ENCODE measurements at places on chromosomes 6 and 20.

DNA sequence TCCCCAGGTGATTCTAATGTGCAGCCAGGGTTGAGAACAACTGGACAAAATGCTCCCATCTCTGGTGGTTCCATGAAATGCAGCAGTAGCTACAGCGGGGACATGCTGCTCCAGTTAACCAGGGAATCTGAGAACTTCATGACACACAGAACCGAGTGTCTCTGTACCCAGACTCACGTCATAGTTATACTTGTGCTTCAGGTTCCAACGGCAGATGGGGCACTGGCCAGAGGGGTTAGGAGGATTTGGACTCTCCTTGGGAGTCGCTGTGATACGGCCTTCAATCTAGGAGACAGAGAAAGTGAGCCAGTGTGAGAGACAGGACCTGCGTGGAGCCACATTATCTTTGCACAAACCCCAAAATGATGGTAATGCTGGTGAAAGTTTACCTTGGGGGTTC lies 9.2 kb downstream of the MRPS18A start:
- no peak for DNase-seq

DNA sequence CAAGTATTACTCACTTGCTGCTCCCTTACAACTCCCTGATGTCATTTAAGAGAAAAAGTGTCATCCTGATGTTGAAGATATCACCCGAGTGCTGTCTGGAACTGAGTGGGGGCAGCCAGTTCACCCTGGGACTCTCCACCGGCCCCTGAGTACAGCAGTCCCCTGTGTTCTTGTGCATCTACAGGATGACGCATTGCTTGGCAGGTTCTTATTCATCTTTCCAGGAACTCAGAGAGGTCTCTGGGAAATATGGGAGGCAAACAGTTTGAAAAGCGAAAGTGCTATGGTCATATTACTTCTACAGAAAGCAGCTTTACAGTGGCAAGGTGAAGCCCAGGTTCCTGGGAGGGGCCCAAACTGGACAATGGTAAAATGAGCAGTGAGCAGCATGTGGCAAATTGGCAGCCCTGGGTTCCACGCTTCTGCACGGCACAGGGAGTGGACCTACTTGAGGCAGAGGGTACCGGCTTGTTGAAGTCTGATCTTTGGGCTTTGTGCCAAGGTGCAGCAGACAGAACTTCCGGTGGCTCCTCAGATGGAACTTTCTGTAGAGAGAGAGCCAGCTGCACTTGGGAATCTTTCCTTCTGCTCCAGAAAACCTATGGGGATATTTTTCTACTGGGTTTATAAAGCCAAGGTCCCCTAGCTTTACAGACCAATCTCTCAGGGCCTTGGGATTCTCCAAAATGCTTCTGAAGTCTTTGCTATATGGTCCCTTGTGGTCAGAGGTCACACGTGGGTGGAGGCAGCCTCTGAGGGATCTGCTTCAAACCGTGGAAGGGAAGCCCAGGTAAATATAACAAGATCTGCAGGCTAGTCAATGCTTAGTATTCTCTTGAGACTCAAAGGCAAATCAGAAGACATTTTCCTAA lies 128.3 kb downstream of the MAP3K7 start:
- no peak for DNase-seq

DNA sequence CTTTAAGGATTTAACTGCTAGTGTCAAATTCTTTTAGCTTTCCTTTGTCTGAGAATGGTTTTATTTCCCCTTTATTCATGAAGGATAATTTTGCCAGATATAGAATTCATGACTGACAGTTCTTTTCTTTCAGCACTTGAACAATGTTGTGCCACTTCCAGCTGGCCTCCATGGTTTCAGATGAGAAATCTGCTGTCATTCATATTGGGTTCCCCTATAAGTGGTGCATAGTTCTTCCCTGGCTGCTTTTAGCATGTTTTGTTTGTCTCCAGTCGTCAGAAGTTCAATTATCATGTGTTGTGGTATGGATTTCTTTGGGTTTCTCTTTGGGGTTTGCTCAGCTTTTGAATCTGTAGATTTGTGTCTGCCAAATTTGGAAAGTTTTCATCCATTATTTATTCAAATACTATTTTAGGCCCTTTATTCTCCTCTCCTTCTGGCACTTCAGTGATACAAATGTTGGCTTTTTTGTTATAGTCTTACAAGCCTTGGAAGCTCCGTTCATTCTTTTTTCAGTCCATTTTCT lies 76.3 kb upstream of the TGM3 start:
- no peak for DNase-seq

DNA sequence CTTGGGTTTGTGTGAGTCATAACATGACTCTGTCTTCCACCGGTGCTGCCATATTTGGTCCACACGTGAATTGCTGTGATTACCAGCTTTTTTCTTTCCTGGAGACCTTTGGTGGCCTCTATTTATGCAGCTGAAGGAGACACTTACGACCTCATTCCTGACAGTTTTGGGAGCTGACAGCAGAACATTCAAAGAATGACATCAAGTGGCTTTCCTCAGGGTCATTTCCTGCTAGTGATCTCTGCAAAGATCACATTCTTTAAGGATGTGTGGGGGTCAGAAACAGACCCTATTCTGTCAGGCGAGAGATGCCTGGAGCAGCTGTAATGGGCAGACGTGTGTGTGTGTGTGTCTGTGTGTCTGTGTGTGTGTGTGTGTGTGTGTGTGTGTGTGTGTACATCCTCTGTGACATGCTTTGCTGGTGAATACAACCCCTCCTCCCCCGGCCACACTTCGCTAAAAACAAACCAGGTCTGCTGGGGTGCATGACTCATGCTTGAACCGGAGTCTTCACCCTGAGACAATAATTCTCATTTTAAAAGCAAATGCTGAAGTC lies 115.6 kb downstream of the TMEM170B start:
- DNase-seq: no peak

DNA sequence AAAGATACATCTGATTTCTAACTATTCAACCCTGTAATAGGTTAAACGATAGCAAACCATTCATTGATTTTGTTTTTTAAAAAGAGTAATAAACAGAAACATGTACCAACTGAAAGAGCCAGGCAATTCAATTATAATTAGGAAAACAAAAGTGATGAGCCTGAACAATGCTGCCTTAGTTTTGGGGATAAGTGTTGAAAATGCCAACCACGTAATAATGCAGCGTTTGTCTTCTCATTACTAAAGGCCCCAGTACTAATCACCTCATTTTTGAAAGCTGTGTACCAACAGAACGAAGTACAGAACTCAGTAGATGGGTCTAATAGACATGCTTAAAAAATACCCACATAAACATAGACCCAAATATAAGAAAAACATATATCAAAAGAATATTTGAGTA lies 663.6 kb upstream of the CHD6 start:
- no peak for DNase-seq

DNA sequence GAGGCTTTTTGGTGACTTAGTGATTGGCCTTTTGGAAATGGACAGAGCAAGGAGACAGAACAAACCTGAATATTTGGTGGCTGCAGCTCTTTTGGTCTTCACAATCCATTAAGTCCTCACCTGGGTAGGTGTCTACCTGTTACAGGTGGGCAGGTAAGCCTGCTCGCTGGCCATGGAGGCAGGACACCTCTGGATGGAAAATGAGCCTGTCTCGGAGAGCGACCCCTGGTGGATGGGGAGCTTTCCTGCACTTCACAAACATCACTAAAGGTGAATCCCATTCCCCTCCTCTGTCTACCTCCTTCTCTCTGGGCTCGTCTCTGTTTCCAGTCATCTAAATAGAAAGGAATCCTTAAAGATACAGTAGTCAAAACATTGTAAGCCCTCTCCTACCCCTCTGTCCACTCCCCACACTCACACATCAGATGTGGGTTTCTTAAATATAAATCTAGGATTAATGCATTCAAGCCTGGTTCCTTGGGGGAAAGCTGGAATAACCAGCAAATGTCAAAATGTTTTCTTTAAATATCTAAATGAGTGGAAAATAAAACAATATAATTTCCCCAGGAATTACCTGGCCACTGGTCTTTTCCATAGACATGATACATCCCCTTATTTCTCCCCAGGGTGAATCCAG lies 304.9 kb downstream of the CDH26 start:
- no peak for DNase-seq

DNA sequence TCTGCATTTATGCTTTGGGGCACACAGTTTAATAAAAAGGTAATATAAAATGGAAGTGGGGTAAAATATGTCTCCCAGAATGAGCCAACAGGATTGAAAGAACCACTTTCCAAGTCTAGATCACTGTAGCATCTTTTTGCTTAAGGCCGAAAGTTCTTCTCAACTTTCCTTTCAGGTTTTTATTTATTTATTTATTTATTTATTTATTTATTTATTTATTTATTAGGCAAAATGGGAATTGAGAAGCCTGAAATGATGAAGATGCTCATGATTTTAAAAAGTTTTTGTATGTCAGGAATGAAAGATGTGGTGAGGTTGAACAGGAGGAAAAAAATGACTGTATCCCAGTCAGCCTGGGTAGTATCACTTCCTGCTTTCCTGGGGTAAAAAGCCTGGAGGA lies 24.0 kb downstream of the TSHZ2 start:
- no peak for DNase-seq

DNA sequence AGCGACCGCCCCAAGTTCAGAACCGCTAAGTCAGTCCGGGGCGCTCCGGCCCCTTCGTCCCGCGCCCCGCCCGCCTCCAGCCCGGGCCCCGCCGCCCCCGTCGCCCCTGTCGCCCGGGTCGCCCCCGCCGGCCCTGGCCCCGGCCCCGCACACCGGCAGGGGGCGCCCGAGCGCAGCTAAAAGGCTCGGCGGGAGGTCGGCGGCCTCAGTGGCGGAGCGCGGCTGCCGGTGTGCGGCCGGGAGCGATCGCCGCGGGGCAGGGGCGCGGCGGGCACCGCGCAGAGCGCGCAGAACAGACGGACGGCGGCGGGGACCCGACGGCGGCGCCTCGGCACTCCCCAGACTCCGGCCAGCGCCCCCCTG lies at the start of gene FNDC1:
FNDC1 (plus strand) TSS at position 208 of the 363 bp plus-strand sequence. CDS start 197 bp downstream, outside the sequence.
- no peak for DNase-seq

Measured in NCI-H524 treated with DMSO at 0.1 percent for 48 hours (cell line).